Activated CD8-positive, alpha-beta memory T cell treated with anti-CD3 and anti-CD28 coated beads, Interleukin-2, amount 50 U/mL, for 48 hours (primary cell): ENCODE measurements at places on chromosomes 5 and 9.

DNA sequence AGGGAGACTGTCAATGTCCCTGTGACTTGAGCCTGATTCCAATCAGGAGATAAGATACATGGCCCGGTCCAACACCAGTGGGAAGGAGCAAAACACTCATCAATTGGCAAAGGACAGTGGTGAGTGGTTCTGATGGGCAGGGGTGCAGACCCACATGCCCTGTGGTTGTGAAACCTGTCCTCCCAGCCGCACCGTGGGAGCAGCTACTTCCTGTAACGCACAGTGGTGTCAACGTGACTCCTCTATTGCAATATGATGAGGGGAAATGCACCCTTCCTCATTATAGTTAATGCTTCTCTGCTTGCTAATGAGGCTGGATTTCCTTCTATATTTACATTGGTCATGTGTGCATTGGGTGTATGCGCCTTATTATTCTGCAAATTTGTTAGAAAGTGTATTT, 223.0 kb downstream of the IRX1 start:
- DNase-seq, result no peak

DNA sequence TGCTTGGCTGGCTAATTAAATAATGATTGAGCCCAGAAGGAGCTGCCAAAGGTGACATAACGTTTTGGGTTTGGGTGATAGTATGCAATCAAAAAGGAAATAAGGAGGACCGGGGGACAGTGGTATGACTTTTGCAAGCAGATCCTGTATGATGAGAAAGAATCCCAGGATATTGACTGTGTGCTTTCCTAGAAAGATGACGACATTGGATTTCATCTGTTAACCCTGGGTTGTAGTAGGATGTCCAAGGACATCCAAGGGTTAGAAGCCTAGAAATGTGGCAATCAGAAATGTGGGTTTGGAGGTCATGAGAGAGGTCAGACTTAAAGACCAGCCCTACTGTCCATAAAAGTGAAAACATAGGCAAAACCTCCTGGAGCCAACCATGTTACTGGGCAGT, 50.3 kb upstream of the HMHB1 start:
- DNase-seq, result no peak

GRCh38 chr5:50691399-50692016, 25.1 kb downstream of the PARP8 start:
- no peak for DNase-seq

GRCh38 chr9:86645303-86645702, 291.1 kb upstream of the TUT7 start:
- DNase-seq, result no peak

- no peak for DNase-seq
Measured at GRCh38 chr5:82413302-82414040, 135.3 kb upstream of the RPS23 start.

DNA sequence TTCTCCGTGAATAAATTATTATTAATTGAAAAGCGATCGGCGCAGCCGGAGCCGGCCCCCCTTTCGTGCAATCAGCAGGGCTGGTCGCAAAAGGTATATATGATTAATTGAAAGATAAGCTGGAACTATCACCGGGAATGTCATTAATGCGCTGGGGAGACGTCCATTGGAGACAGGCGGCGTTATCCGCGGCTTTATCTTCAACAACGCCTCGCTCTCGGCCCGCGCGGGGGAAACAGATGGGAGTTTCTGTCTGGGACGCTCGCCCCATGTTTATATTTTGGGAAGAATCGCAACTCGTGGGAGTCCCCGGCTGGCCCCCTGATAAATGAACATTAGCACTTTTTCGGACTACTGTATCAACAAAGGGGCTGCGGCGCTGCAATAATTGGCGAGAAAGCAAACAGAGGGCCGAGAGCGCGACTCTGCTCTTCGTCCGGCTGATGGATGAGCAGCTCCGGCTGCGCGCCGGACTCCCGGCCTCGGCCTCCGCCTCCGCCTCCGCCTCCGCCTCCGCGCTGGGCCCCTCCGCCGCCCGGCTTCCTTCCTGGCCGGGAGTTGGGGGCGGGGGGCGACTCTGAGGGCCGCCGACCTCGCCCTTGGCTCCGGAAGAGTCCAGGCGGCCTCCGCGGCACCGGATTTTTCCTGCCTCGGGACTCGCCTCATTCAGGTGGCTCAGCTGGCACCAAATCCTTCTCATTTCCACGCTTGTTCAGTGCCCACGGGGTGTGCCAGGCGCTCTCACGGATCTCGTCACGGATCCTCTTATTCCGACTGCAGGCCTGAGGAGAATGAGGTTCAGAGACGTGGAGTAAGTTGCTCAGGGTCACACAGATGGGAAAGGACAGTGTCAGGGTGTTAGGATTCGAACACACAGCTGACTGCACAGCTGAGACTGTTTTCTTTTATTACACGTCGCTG, 3.6 kb upstream of the NKX2-5 start:
- no peak for DNase-seq

GRCh38 chr9:101408374-101409078, 9.9 kb downstream of the ZNF189 start:
- no peak for DNase-seq

- no peak for DNase-seq
Measured at GRCh38 chr5:180162304-180162661, 46.7 kb downstream of the RASGEF1C start.

- no peak for DNase-seq
Measured at GRCh38 chr5:164650427-164650826, 1145.0 kb downstream of the MAT2B start.

- DNase-seq, result no peak
Measured at GRCh38 chr5:37436146-37436934, 57.2 kb downstream of the WDR70 start.

- DNase-seq, result no peak
Measured at GRCh38 chr5:141753971-141754713, 72.1 kb upstream of the ARAP3 start.

DNA sequence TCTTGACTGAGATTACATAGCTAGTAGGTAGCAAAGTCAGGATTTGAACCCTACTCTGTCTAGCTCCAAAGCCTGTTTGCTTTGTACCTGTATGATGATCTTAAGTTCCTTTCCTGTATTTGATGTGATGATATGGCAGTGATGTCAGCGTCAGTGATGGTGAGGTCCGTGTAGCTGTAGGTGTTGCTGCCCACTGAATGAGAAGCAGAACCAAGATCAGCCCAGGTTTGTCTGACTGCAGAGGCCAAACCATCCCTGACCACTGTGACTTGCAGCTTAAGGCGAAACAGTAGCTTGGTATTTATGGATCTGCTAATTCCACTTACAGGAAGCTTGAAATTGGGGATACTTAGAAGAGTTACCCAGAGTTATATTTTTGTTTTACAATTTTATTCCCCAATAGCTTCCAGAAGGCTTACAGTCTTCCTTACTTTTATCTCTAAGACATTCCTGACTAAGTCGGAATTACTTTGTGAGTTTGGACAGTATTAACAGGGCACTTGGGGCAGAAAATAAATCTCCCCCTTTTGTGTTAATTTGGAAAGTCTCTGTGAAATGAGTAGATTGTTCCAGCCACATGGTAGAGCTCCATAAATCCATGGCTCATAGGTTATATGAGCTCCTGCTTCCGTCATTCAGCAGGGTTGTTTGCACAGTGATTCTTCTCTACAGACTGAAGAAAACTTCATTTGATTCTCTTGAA, 273.4 kb downstream of the NR3C1 start:
- no peak for DNase-seq

DNA sequence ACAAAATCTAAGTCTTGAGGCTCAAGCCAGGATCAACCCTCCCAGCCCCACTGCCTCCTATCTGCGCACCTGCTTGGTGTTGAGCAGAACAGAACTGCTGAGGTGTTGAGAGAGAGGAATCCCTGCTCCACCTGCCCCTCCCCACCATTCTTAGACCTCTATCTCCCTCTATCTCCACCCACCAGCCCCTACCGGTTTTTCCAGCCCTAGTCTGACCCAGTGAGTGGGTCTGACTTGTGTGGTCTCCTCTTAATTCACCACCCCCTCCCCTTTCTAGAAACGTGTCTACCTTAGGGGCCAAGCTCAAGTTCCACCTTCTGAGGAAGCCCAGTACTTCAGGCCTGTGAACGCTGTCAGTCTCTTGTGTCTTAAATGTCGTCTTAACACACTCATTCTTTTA, 93.7 kb downstream of the ARHGAP26 start:
- DNase-seq, result no peak

- no peak for DNase-seq
Measured at GRCh38 chr5:10702911-10703491, 58.0 kb downstream of the DAP start.

DNA sequence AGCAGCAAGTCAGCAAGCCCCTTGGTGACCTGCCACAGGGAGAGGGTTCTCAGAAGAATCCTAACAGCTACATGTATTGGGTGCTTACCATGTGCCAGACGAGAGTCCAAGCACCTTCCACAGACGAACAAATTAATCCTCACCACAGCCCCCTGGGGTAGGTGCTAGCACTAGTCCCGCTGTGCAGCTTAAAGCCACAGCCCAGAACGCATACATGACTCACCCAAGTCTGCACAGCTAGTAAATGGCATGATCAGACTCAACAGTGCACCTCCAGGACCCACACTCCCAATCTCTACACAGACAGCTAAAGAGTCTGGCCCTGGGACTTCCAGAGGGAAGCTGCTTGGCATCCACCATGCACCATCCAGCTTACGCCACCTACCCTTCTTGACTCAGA, 111.5 kb downstream of the PAX5 start:
- DNase-seq, result no peak

DNA sequence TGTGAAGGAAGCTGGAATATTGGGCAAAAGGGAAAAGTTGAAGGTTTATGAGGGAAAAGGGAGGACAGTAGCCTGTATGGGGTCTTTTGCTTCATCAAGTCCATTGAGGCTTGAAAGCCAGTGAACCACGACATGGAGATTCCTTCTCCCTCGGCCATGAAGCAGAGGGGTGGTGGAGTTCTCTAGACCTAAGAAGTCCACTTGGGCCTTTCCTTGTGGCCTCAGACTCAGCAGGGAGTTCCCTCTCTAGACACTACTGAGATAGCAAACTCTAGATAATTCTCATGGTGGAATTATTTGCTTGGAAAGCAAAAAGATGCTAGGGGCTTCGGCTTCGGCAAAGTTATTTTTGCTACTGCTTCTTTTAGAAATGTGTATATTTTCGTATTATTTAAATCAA, 78.5 kb downstream of the FOXD1 start:
- DNase-seq, result no peak

- DNase-seq, result no peak
Measured at GRCh38 chr5:33795496-33795895, 96.3 kb downstream of the ADAMTS12 start.

DNA sequence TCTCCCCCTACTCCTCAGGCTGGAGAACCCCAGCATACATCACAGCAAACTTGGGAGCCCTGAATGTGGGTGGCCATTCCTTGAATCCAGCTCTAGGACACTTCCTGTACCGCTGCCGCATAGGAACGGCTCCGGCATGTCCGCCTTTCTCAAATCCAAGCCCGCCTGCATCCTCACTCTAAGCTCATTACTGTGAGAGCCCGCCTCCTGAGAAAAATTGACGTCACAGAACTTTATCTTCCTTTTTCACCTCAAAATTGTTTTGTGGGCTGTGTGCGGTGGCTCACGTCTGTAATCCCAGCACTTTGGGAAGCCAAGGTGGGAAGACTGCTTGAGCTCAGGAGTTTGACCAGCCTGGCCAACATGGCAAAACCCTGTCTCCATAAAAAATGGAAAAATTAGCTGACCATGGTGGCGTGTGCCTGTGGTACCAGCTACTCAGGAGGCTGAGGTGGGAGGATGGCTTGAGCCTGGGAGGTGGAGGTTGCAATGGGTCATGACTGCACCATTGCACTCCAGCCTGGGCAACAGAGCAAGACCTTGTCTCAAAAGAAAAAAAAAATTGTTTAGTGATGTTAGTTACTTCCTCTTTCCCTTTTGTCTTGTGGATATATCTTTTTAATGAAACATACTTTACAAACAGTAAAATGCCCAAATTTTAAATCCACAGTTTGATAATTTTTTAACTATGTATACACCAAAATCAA, 22.8 kb downstream of the RNF44 start:
- DNase-seq, result no peak

DNA sequence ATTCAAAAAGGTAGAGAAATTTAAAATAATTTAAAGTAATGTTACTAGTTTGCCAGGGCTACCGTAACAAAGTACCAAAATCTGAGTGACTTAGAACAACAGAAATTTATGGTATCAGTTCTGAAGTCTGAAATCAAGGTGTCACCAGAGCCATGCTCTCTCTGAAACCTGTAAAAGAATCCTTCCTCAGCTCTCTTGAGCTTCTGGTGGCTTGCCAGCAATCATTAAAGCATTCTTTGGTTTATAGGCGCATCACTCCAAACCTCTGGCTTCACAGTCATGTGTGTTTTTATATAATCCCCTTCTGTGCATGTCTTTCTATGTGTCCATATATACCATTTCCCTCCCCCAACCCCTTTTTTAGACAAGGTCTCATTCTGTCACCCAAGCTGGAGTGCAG, 220.3 kb downstream of the COX7C start:
- DNase-seq, result no peak

GRCh38 chr5:149913436-149914419, 30.9 kb downstream of the PDE6A start:
- no peak for DNase-seq

DNA sequence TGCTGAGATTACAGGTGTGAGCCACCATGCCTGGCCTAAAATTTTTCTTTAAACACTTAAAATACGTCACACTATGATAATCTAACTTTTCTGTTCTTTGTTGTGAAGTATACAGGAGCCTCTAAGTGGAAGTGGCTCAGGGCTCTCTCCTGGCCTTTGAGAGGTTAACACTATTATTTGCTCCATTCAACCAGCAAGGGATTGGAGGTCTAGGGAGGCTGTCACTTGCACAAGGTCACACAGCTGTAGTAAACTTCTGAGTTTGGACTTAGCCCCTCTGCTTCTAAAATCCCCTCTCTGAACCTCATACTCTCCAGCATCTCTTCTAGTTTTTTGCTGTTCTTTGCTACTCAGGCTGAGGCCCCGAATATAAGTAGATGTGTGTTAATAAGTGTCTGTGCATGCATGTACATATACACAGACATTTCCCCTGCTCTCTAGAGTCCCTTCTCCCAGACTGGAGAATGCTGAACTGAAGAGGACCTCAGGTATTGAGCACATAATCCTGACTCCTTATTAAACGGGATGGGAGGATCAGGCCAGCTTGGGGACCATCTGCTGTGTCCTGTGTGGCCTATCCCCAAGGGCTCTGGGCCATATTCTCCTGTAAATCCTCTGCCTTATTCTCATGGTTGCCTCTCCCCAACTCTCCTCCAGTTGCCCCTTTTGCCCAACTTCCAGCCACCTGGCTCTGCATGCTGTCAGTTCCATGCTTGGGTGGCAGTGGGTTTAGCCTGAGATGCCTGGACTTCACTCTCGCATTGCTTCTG, 87.0 kb upstream of the SPRY4 start:
- DNase-seq, result no peak

- no peak for DNase-seq
Measured at GRCh38 chr5:116861666-116862065, 287.0 kb upstream of the SEMA6A start.

DNA sequence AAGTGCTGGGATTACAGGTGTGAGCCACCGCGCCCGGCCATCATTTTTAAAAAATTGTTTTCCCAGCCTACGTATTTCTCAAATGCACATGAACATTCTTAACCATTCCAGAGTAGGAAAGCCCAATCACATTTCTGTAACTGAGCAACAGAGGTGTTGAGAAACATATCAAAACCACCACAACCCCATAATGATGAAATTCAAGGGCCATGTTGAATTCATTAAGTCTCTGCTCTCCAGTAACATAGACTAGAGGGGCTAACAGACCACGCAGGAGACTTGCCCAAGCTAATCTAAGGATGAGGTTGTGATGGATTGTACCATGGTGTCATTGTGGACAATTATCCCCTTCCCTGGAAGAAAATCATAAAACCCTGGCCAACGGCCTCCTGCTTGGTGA, 52.9 kb downstream of the MYO10 start:
- DNase-seq, result no peak

- DNase-seq, result no peak
Measured at GRCh38 chr9:69443178-69443577, 118.2 kb downstream of the ENTREP1 start.

GRCh38 chr5:12023614-12024241, 119.5 kb upstream of the CTNND2 start:
- no peak for DNase-seq
